ENCODE measurements at places on chromosomes 1 and 21.

DNA sequence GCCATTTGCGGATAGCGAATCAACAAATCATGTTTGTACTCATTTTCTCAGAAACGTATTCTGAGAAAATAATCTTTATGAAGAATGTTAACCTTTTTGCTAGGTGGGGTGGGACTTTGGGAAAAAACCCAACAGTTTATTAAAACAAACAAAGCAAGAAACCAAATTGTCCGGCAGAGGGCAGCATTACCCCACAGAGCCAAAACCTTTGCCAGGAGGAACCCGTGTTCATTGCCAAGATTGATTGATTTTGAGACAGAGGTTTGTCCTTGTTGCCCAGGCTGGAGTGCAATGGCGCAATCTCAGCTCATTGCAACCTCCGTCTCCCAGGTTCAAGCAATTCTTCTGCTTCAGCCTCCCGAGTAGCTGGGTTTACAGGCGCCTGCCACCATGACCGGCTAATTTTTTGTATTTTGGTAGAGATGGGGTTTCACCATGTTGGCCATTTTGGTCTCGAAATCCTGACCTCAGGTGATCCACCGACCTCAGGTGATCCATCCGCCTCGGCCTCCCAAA lies 70.8 kb upstream of the RHOU start:
- peak; percentile 65 for DNase-seq

DNA sequence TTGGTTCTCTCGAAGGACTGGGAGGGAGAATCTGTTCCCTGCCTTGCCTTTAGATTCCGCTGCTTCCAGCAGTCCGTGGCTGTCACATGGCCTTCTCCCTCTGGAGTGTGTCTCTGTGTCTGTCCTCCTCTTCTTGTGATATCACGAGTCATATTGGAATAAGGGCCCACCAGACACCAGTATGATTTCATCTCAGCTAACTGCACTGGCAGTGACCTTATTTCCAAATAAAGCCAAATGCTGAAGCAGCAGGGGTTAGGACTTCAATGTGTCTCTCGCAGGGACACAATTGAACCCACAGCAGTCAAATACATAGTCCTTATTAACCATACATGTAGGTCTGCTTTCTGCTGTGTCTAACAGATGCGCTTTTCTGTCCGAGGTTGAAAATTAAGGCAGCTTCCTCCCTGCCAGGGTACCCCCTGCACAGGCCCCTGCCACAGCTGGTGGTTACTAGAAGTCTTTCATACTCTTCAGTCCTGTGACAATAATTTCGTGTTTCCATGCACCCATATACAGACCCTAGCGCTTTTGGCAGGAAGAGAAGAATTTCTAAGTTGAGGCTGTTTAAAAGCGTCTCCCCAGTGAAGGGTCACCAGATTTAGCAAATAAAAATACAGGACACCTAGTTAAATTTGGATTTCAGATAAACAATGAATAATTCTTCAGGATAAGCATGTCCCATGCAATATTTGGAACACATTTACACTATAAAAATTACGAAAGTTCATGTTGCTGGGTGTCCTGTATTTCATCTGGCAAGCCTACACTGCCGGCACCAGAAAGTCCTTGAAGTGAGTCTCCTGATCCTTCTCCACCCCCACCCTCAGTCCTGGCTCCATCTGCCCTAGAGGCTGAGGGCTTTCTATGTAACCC lies 182.1 kb downstream of the ETS2 start:
- no peak for DNase-seq

DNA sequence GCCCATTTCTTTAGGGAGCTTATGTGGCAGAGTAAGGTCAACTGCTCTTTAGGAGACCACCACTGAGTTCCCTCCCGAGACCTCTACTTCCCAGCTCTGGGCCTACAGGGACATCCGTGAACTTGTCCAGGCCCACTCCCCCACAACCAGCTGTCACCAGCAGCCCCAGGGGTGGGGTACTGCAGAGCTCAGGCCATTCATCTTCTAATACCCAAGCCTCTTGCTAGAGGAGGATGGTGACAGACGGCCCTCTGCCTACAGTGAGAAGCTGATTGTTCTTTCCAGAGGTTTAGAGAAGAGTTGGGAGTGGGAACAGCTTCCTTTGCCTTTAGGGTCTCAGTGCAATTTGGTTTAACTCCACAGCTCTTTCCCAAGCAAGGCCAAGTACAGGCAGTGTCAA lies 33.2 kb upstream of the ARTN start:
- DNase-seq = no peak

DNA sequence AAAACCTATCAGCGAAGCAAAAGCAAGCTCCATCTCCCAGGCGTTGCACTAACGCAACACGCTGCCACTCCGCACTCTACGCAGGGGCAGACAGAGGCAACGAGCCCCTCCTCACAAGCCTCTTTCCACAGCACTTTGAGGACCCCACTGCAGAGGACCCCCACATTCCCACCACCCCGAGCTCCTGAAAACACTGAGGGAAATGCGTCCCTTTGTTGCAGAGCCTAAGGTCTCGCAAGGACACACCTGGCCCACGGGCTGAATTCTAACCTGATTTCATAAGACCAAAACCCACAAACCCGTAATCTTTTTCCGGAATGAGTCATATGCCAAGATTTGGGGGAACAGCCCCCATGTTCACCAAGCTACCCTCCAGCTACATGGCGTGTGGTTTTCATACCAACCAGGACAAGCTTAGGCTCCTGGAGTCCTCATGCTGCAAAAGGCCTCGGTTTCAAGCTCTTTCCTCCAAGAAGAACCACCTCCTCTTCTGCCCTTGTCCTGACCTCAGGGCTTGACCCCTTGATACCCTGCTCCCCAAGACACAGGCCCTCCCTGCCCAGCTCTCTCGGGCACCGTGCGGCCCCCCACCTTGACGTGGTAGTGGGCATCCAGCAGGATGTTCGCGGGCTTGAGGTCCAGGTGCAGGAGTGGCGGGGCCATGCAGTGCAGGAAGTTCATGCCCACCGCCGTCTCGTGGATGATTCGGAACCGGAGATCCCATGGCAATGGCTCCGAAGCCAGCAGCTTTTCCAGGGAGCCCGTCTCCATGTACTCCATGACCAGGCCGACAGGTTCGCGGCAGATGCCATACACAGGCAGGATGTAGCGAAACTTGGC lies 10.7 kb downstream of the RIPK4 start:
- no peak for DNase-seq

- DNase-seq = no peak
These were observed 23.2 kb upstream of the LRP8 start for GRCh38 chr1:53350853-53351767.

DNA sequence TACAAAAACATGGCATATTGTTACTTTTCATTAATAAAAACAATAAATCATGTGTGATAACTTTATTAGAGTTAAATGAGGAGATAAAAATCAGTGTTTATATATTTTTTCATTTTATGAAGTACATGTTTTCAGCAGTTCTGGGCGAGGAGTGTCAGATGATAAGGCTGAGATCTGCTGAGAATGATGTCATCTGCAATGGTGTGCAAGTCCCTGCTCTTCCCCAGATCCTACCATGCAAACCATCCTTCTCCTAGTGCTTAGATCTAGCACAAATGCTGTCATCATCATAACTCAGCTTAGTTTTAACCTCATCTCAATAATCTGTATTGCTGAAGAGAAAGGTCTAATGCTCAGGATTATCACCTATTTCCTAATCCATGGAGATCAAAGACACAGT lies 214.4 kb upstream of the DAB1 start:
- no peak for DNase-seq

- DNase-seq = no peak
These were observed 39.0 kb downstream of the SMYD2 start for GRCh38 chr1:214319938-214320337.

DNA sequence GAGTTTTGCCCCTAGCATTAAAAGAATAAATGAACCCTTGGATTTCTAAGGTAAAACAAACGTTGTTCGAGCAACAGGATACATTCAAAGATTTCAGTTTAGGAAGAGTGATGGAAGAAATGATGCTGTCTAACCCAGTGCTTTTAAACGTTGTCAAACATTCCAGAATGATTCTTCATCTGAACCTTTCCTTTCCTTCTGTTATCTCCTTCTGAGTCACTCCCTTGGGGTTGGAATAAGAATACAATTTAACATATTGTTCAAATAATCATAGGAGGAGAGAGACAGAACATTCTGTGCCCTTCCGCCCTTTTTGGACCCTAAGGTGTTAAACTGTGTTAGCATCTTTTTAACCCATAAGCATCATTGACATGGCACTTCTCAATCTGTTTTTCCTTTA lies 61.1 kb upstream of the RCOR3 start:
- DNase-seq = peak; percentile 56

- no peak for DNase-seq
These were observed 46.8 kb downstream of the SPATA46 start for GRCh38 chr1:162329826-162330225.

- DNase-seq = no peak
These were observed 56.8 kb downstream of the SKI start for GRCh38 chr1:2284932-2285331.

DNA sequence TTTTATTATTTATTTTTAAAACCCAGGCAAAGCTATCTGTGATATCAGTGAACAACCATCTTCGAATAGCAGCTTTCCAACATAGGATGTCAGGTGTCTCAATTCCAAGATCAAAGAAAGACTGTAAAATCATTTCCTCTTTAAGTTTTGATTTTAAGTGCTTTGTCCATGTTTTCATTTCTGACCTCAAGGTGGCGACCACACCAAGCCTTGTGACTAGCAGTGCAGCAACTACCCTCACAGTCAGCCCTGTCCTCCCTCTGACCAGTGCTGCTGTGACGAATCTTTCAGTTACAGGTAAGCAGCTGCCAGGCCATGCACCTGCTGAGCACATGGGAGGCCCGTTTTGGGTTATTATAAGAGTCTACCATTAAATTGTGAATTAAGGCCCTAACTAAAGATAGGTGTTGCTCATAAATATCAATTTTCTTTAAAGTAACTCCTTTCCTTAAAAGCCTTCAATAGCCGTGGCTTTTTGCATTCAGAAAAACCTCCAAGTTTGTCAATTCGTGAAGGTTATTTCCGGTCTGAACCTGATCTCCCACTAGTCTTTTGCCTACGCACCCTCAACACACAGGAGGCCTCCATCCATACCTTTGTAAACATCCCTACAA lies 117.0 kb downstream of the CD247 start:
- peak; percentile 47 for DNase-seq

- no peak for DNase-seq
These were observed 20.0 kb upstream of the LAMC1 start for GRCh38 chr1:183003203-183003602.

- peak; percentile 97 for DNase-seq
These were observed 119.4 kb upstream of the PRMT6 start for GRCh38 chr1:106937104-106937503.

DNA sequence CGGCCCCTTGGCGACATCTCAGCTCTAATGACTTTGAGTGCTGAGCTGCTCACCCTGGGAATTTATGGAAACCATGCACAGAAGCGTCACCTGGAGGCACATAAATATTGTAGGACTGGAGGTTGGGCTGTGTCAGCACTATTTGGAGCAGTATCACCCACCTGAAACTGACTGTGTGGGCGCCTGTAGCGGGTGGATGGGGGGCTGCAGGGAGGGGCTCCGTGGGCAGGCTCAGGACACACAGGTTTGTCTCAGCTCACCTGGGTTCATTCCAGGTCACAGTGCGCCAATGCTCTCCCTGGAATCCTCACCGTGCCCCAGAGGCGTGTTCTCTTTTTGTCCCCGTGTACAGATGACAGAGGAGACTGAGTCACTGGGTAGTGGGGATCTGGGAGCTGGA lies 74.8 kb upstream of the ACTL8 start:
- no peak for DNase-seq

GRCh38 chr1:63645317-63645716 lies 52.1 kb downstream of the PGM1 start:
- peak; percentile 33 for DNase-seq

- DNase-seq = no peak
These were observed 498.0 kb downstream of the MATN1 start for GRCh38 chr1:30225357-30225756.

- DNase-seq = no peak
These were observed 40.3 kb downstream of the MORN1 start for GRCh38 chr1:2350911-2351655.

GRCh38 chr1:43708002-43708410 lies 670 bp downstream of the ST3GAL3 start:
- DNase-seq = peak; percentile 58

- DNase-seq = no peak
These were observed 16.1 kb downstream of the H6PD start for GRCh38 chr1:9250411-9251381.

GRCh38 chr1:71269179-71269578 lies 188.3 kb upstream of the ZRANB2 start:
- DNase-seq = no peak

GRCh38 chr1:7121622-7121988 lies 336.4 kb downstream of the CAMTA1 start:
- no peak for DNase-seq

DNA sequence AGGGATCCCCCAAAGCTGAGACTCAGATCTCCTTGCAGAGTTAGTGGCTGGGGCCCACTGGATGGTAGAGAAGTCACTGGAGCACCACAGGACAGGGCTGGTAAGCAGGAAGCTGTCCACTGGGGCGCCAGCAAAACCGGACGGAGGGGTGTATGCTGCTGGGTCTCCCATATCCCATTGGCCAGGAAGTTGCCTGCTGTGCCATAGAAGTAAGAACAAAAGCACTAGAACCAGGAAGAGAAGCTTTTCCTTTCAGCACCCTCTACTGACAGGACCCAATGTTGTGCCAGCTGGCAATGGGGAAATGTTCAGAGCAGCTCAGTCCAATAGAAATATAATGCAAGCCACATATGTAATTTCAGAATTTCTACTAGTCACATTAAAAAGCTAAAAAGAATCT lies 146.6 kb downstream of the SPATA46 start:
- peak; percentile 34 for DNase-seq

GRCh38 chr21:26238646-26239045 lies 68.1 kb upstream of the APP start:
- DNase-seq = peak; percentile 0

GRCh38 chr1:219269171-219269570 lies 95.5 kb downstream of the LYPLAL1 start:
- no peak for DNase-seq

GRCh38 chr1:235867903-235868469 lies 1.3 kb upstream of the LYST start:
- DNase-seq = no peak

- no peak for DNase-seq
These were observed 15.5 kb downstream of the SLC2A1 start for GRCh38 chr1:42943166-42943565.

GRCh38 chr1:232130815-232131480 lies 499.0 kb downstream of the SIPA1L2 start:
- no peak for DNase-seq

GRCh38 chr1:10943991-10944730 lies 68.3 kb upstream of the TARDBP start:
- peak; percentile 47 for DNase-seq

DNA sequence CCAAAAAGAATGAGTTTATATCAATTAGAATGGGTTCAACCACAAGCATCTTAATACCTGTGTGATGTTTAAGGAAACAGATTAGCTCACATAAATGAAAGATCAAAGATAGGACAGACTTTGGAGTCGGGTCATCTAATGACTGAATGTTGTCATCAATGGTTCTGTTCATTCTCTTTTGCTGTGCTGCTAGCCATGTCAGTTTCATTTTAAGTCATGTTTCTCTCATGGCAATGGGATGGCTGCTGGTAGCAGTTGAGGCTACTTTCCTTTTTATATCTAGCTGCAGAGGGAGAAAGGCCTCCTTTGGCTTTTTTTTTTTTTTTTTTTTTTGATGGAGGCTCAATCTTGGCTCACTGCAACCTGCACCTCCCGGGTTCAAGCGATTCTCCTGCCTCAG lies 86.9 kb upstream of the SPAG17 start:
- DNase-seq = no peak

- DNase-seq = peak; percentile 77
These were observed 3.8 kb downstream of the ZNF672 start for GRCh38 chr1:248841702-248842395.

GRCh38 chr1:75742047-75742625 lies 17.6 kb downstream of the ACADM start:
- peak; percentile 16 for DNase-seq
